Psoas muscle (tissue), 8 donors: ENCODE measurements at places on chromosomes 11 and 22. TPM values are rescaled to one million over a fixed set of nuclear protein-coding genes. Genes with fewer than 3 reads are reported as not detected.

INS gene
- not detected for total RNA-seq

- DNase-seq: no peak
These were observed 8.3 kb upstream of the ARL14EP start for GRCh38 chr11:30314625-30315024.

DNA sequence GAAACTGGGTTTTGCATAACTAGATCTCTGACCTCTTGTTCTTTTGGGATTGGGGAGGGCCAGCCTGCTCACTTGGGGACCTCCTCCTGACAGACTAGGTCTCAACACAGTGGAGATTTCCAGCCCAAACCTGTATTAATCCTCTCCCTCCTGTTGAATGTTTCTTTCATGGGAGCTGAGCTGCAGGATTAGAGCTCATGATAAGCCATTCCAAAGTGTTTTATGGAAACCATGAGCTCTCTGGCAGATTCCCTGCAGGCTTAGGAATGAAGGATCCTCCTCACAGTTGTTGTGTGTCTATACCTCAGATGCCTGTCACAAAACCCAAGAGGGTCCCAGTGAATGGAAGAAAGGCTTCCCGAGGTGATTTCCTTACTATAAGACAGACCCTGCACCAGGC, 248.4 kb upstream of the B3GAT1 start:
- DNase-seq: no peak

- no peak for DNase-seq
These were observed 82.7 kb downstream of the CCDC83 start for GRCh38 chr11:85937835-85938234.

FGF3 gene
- not detected for total RNA-seq
